Activated T-helper 1 cell treated with Interleukin-2 at 50 U/mL for 16 hours (primary cell): ENCODE measurements at places on chromosomes 7 and 10.

DNA sequence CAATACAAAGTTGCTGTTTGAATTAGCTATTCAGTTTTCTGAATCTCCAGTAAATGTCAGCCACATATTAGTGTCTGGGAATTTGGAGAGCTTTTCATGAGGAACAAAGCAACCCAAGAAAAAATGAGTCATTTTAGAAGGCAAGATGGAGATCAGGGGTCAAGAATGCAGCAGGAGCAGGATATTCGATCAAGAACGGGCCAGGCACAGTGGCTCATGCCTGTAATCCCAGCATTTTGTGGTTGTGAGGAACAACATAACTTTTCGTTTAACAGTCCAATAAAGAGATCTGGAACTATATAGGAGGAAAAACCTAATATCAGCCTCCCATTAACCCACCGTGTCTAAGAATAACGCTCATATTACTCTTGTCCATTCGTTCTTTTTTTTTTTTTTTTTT is 600.5 kb downstream of the MAGI2 start:
- no peak for DNase-seq

- DNase-seq: no peak
Measured at GRCh38 chr7:88156356-88156755, 63.5 kb downstream of the SRI start.

GRCh38 chr7:29480451-29480850 is 83.2 kb upstream of the PRR15 start:
- DNase-seq: no peak

DNA sequence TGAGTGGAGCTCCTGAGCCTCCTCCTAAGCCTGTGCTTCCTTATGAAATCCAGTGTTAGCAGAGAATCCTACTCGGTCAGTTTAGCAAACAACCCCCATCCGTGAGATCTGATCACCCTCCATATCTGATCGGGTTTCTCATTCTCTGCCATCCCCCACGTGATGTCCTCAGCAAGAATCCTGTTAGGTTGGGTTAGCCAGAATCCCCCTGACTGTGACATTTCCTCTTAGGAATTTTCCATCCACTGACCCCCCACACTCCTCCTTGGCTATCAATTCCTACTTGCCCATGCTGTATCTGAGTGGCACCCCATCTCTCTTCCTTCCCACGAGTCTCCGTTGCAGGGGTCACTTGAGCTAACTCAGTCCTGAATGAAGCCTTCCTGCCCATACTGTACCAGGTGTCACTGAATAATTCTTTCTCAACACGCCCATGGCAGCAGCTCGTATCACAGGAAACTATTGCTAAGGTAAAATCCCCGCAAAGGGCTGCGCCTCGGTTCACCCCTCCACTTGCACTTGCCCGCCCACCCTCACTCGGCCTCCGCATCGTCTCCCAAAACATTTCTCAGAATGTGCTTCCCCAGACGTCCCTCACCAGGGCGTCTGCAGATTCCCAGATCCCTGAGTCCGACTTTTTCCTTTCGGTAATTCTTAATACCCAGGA is 44.1 kb downstream of the MYOF start:
- no peak for DNase-seq

DNA sequence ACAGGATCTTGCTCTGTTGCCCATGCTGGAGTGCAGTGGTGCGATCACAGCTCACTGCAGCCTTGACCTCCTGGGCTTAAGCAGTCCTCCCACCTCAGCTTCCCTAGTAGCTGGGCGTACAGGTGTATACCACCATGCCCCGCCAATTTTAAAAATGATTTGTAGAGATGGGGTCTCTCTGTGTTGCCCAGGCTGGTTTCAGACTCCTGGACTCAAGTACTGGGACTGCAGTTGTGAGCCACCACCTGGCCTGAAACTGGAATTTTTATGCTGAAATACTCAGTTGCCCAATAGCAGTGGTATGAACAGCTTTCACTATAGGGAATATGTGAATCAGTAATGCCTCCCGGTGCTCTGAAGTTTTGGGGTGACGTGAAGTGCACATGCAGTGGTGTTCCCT is 7.6 kb downstream of the ZRANB1 start:
- DNase-seq: no peak

DNA sequence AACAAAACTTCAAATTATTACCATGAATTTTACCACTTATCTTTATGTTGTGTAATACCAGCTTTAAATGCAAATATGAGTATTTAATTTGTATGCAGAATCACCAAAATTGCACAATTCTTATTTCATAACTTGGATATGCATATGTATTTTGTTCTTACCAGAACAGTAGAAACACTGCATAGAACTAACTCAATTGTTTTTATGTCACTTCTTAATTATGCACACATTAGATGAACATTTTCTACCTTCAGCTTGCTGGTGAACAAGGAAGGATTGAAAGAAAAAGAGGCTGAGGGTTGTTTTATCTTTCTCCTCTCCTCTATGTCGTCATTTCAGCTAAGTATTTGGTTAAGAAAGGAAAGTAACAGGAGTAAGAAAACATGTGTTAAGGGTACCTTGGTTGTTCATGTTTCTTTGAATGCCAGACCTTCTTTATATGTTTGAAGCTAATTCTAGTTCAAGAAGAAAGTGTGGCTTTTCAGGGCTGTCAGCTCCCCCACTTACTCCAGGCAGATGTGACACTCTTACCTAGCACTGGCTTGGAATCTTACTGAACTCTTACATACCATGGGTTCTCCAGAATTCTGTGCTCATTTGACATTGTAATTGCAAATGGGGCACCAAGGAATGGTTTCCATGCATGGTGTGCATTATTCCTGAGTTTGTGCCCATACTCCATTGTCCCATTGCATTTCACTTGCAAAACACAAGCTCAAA is 148.5 kb downstream of the TSPAN12 start:
- no peak for DNase-seq

DNA sequence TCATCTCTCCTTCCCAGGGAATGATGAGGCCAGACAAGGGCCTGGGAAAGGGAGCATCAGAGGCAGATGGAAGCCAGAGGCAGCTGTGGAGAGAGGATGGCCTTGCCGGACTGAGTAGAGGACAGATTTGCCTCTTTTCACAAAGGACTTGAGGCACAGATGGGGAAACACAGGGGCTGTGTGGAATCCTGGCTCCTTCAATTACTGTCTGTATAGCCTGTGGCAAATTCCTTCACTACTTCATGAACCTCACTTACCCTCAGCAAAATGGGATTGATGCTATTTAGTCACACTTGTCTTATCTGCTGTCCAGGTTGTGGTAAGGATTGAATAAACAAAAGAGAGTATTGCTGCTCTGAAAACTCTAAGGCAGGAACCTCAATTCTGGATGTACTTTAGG is 40.3 kb downstream of the SLC25A28 start:
- DNase-seq: no peak

DNA sequence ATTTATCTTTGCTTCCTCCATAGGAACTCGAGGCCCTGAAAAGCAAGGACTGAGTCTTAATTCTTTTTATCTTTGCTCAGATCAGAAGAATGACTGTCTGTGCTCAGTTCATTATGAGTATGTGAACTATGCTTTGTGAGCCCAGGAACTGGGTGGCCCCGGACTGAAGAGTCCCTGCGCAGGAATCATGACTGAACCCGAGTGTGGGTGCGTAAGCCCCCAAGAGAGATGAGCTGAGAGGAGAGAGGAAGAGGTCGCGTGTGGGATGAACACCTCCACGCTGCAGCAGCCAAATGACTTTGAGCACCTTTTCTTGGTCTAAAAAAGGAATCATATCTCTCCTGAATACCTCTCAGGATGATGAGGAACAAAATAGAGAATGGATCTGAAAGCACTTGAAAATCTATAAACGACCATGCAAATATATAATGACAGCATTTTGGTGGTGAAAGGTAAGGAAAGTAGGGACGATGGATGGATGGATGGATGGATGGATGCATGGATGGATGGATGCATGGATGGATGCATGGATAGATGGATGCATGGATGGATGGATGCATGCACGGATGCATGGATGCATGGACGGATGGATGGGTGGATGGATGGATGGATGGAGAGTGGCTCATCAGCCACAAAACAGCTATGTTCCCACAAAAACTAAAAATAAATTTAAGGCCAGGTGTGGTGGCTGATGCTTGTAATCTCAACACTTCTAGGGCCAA is 19.8 kb downstream of the FAM171A1 start:
- DNase-seq: no peak

GRCh38 chr10:97895915-97896314 is 46.3 kb downstream of the GOLGA7B start:
- DNase-seq: no peak

GRCh38 chr7:111642373-111642772 is 80.1 kb upstream of the IMMP2L start:
- no peak for DNase-seq

GRCh38 chr10:101176577-101176976 is 45.5 kb downstream of the TLX1 start:
- DNase-seq: no peak

DNA sequence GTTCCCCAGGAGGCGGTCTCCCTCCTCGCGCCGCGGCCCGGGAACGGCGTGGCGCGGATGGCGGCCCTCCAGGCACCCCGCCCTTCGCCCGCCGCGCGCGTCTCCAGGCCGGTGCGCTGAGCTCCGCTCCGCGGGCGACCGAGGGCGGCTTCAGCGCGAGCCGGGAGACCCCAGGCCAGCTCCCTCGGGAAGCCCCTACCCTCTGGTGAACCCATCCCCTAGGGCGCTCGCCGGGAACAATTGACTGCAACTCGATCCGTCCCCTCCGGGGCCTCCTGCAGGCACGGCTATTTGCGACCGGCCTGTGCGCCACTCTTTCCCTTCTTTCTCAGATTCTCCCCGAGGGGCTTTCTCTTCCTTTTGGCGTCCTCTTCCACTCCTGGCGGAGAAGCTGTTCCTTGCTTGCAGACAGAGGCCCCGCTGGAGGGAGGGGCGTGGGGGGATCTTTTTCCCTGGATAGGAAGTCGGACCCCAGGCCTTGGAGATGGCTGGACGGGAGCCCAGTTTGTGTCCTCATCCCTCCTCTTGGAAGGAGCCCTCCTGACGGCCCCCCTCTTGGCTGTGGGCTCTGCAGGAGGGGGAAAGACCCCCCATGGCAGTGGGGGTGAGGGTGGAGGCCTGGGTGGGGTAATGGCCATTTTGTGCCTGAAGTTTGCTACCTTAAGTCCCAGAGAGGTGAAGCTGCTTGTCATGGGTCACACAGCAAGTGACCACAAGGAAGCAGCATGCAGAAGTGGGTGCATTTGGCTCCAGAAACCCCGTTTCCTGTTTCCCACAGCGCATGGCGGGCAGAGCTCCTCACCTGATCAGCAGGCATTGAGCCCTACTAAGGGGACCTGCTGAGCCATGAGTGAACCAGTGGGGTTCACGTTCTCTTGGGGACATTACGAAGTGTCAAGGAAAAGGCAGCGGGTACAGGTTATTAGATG is 171.2 kb upstream of the TNRC18 start:
- no peak for DNase-seq

GRCh38 chr10:74371696-74372095 is 220.7 kb downstream of the ADK start:
- no peak for DNase-seq

DNA sequence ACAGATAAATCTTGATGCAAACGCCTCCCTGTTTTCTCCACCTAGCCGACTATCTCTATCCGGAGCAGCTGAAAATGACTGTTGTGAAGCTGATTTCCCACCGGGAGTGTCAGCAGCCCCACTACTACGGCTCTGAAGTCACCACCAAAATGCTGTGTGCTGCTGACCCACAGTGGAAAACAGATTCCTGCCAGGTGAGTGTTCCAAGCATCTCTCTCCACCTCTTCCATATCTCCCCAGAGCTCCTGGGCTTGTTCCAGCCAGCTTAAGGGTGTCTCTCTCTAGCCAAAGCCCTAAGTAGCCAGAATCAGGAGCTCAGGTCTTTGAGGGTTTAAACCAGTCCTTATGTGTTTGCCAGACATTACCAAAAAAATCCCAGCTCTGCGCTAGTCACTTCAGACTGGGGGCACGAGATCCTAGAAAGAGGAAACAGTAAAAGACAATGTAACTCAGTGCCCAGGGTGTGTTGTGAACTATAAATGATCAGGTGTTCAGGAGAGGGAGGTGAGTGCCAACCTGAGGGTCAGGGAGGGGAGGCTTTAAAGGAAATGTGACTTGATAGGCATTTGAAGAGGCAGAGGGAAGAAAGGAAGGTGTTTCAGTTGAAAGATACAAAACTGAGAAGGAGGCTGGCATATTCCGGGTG is 4.4 kb downstream of the PLAU start:
- no peak for DNase-seq

- DNase-seq: no peak
Measured at GRCh38 chr10:92756201-92757065, 66.7 kb downstream of the HHEX start.

- DNase-seq: no peak
Measured at GRCh38 chr10:121734589-121735045, 136.4 kb upstream of the FGFR2 start.

- DNase-seq: no peak
Measured at GRCh38 chr7:36708767-36709166, 15.5 kb downstream of the AOAH start.

- DNase-seq: no peak
Measured at GRCh38 chr10:23994459-23995046, 214.4 kb upstream of the KIAA1217 start.

DNA sequence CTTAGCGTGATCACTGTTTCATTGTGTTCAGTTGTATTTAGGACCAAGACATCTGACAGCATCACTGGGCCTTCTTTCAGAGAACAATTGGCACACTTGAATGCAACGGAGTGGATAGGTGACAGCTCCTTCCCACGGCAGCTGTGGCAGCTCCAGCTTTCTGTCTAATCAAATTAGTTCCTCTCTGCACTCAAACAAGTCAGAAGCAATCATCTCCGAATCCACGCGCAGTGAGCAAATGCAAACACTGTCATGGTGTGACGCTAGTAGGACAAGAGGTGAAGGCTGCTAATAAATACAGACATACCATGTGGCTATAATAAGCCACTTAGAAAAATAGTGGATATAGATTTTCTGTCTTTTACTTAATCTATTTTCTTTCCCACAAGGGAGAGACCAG is 542.4 kb downstream of the ACTR3B start:
- DNase-seq: no peak

DNA sequence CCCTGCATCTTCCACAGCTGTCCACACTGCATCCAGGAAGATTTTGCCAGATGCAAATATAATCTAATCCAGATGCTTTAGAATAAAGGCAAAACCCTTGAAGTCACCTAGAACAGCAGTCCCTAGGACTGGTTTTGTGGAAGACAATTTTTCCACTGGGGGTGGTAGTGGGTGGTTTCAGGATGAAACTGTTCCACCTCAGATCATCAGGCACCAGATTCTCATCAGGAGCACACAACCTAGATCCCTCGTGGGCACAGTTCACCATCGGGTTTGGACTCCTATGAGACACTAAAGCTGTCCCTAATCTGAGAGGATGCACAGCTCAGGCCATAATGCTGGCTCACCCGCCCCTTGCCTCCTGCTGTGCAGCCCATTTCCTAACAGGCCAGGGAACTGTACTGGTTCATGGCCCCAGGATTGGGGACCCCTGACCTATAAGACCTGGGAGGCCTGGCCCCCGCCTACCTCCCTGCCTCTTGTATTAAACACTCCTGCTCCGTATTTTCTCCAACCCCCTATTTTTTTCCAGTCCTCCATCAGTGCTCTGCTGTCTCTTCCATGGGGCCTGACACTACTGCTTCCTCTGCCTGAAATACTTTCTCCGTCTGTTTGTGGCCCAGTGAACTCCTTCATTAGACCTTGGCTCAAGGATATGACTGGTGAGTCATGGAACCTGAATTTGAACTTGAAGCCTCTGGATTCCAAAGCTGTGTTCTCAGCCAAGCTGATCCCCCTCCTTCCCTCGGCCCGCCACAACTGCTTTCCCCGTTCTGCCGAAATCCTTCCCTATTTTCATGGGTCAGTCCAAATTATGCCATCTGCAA is 79.9 kb upstream of the RHEB start:
- no peak for DNase-seq
